ENCODE measurements at places on chromosomes 5 and 9.

- DNase-seq, result no peak
These were observed 111.4 kb downstream of the RAPGEF6 start for GRCh38 chr5:131523500-131524185.

DNA sequence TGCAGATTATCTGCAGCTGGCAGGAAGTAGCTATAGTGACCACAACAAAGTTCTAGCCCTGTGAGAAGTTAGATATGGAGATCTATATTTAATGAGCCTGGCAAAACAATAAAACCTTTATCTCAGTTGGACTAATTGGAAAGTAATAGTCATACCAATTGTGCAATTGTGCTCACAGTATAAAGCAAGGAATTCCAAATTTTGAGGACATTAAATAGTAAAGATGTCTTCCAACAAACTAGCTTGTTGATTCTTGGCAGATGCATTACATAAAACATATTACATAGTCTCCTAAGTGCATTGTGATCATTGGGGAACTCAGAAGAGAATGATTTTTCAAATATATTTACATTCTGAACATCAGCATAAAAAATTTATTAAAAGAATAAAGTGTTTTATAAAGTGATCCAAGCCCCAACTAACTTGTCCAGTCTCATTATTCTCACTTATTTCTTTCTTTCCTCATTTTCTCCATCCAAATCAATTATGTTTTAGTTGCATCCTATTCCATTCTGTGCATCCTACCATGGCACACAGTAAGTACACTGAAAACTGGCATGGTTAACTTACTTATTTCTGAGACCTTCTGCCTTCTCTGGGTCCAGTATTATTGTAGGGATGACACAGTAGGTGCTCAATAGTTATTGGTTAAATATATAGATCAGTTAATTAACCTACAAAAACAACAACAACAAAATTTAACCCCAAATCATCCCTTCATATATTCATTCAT lies 977.2 kb upstream of the NUDT12 start:
- no peak for DNase-seq

DNA sequence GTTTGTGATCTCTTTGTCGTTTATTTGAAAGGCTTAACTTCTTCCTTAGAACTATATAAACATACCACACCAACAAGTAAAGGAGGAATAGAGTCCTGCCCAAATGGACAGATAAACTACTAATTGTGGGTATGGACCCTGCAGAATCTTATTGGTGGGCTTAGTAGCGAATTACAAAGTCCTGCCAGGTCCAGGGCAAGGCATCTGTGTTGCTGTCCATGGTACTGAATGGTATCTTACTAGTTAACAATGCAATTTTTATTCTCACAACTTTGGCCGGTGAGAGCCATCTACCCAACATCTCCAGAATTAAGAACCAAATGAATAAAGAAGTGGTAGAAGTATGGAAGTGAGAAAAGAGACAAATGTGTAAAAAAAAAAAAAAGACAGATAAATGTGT lies 1782.4 kb upstream of the WWC1 start:
- no peak for DNase-seq

GRCh38 chr5:78544561-78545201 lies 103.9 kb downstream of the LHFPL2 start:
- DNase-seq, result no peak

DNA sequence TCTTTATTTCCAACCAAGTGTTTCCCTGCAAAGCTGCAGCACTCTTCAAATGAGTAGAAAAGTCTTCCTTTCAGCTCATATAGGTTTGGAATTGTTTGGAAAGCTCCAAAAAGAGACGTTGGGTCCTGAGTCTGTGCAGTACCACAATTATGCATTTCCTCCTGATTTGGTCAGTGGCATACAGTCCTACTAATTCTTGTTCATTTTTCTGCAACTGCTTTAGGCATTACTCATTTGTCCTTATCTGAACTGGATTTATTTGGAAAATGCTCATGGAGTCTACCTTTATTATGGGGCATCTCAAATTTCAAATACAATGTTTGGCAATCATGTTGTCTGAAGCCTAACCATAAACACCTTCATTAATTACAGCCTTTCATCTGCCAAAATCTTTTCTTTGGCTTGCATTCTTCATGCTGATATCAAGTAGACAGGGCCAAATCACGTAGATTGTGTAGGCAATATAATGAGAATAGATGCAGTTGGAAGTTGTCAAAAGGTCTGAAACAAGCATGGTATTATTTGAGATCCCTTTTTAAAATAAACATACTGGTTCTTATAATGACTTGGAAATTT lies 232.8 kb downstream of the TLE1 start:
- no peak for DNase-seq
